ENCODE measurements at places on chromosomes 11 and 22.

DNA sequence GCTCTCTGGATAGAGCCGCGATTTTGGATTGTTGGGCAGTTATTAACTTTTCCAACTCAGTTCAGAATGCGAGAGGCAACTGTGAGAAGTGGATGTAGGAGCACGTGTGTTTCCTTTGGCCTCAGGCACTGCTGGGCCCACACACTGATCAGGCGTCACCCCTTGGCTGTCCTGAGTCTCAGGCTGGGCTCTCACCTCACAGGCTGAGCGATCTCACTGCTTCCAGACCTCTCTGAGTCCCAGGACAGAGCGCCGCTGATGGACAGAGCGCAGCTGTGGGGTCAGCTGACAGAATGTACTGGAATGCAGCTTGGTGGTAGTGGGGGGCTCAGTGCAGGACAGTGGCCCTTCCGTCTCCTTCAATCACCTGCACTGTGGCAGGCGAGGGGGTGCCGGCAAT, 516.2 kb downstream of the TBC1D22A start:
- no peak for DNase-seq

GRCh38 chr11:4060182-4060923, 34.2 kb upstream of the RRM1 start:
- DNase-seq = no peak

DNA sequence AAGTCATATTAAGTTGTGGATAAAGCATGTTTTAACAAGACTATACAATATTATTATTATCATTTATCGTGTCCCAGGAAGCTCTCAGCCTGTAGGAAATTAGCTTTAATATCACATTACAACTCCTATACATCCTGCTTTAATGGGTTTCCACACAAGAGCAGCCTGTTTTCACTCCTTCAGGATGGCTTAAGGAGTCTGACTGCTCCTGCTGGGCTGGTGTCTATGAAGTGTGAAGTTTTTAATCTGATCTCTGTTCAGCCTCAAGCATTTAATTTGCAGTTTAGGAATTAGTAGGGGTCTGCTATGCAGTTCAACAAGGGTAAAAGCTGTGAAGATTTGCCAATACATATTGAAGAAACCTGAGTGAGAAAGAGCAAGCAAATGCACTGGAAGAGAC, 653.4 kb upstream of the LRRC4C start:
- DNase-seq = no peak

DNA sequence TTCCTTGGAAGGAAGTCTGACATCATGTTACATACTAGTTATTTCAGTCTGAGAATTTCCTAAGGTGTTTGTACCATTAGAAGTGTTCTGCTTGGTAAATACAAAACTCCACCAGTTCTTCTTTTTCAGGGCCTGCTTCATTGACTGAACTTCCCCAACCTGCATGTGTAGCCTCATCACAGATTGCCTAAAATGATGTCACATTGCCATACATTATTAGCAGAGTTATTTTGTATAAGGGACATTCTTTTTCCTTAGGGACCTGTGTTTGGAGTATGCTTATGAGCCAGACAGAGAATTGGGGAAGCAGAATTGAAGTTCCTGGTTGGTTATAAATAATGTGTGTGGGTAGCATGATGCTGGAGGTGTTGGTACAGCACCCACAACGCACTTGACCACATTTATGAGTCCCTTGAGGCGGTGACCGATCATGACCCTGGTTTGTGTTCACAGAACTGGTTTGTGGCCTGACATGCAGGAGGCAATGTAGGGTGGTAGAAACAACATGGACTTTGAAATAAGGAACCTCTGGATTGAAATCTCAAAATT, 16.4 kb upstream of the MMP7 start:
- DNase-seq = peak; percentile 41

DNA sequence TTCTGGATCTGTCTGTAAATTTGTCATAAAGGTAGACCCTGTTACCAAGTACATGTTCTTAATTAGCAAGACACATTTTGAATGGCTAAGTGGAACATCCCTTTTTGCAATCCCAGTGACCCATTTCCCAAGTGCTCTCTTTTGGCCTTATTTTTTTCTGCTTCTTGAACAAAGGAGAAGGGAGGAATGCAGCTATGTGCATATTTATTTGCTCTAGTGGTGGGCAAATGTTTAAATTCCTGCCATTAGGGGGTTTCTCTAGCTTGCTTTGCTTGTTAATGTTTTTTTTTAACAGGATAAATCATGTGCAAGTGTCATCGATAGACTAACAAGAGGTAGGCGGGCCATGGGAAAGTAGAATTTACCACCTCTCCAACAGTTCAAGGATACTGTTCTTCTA, 135.7 kb downstream of the COMMD9 start:
- DNase-seq = no peak

DNA sequence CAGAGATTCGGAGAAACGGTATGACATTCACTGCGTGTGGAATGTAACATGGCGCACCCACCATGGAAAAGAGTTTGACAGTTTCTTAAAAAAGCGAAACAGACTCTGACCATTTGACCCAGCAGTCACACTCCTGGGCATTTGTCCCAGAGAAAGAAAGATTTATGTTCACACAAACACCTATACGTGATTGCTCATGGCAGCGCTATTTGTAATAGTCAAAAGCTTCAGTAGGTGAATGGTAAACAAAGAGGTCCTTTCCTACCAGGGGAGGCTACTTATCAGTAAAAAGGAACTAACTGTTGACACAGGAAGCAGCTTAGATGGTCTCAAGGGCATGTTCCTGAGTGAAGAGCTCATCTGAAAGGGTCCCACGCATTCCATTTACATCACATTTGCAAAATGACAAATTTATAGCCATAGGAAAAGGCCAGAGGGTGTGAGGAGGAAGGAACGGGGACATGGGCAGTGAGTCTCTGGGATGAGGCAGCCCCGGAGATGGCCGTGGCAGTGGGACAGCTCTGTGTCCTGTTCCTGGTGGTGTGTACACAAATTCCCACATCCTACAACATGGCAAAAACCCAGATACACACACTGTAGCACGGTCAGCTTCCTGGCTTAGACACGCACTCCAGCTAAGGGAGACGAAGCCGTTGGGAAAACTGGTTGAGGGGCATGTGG, 14.6 kb upstream of the KRTAP5-6 start:
- DNase-seq = no peak

GRCh38 chr22:47341464-47341863, 579.0 kb downstream of the TBC1D22A start:
- no peak for DNase-seq

GRCh38 chr11:60743058-60743457, 13.6 kb upstream of the MS4A15 start:
- no peak for DNase-seq

GRCh38 chr11:90135016-90135415, 553 bp downstream of the NAALAD2 start:
- DNase-seq = no peak

DNA sequence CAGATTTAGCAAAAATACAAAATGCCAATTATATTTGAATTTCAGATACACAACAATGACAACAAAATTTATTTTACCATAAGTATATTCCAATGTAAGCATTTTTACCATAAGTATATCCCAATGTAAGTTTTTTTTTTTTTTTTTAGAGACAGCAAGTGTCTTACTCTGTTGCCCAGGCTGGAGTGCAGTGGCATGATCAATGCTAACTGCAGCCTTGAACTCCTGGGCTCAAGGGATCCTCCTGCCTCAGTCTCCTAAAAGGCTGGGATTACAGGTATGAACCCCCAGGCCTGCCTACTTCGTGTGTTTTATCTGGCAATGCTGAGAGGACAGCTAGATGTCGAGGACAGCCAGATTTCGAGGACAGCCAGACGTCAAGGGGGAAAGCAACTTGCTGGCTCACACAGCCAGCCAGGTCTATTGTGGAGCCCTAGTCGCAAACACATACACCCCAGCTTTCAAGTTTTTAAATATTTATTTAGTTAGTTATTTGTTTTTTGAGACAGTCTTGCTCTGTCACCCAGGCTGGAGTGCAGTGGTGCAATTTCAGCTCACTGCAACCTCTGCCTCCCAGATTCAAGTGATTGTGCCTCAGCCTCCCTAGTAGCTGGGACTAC, 1.1 kb upstream of the SERPING1 start:
- no peak for DNase-seq

GRCh38 chr22:38208551-38208968, 6.8 kb downstream of the MAFF start:
- DNase-seq = no peak

Measured in Daoy (cell line).